ENCODE measurements at places on chromosomes 3 and 15.

- DNase-seq: no peak
Observed at GRCh38 chr15:61327019-61327631, 98.0 kb upstream of the RORA start.

- DNase-seq: no peak
Observed at GRCh38 chr3:119205209-119205608, 31.8 kb downstream of the UPK1B start.

- DNase-seq: no peak
Observed at GRCh38 chr3:64470436-64470835, 217.4 kb downstream of the ADAMTS9 start.

GRCh38 chr15:39959411-39959810 is 25.5 kb downstream of the EIF2AK4 start:
- no peak for DNase-seq

GRCh38 chr3:77468626-77469020 is 428.7 kb downstream of the ROBO2 start:
- peak; percentile 12 for DNase-seq

- DNase-seq: no peak
Observed at GRCh38 chr15:51588966-51589365, 33.6 kb downstream of the DMXL2 start.

GRCh38 chr3:197518881-197519421 is 36.8 kb downstream of the BDH1 start:
- no peak for DNase-seq

DNA sequence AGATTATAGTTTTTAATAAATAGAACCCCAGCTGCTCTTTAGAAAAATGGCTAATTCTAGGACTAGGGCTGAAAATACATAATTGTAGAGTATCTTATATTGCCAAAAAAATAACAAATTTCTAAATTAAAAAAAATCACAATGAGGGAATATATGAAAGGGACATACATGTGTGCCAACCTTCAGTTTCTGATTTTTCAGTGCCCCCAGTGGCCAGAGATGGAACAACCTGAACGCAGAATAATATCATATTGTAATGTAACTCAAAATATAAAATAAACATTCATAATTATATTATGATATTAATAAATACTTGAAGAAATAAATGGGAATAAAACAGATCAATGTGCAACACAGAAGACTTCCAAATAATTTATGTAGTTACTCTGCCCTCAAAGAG is 460.5 kb downstream of the ZNF385D start:
- DNase-seq: no peak

DNA sequence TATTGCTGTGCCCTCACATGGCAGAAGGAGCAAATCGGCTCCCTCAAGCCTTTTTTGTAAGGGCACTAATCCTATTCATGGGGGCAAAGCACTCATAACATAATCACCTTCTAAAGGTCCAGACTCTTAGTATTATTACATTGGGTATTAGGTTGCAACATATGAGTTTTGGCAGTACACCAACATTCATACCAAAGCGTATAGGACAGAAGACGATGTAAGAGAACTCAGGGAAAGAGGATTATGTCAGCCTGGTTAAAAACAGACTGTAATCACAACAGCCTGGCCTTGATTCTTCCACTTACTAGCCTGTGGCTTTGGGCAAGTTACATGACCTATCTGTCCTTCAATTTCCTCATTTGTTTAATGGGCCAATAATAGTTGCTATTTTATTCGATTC is 828.5 kb upstream of the NECTIN3 start:
- no peak for DNase-seq

DNA sequence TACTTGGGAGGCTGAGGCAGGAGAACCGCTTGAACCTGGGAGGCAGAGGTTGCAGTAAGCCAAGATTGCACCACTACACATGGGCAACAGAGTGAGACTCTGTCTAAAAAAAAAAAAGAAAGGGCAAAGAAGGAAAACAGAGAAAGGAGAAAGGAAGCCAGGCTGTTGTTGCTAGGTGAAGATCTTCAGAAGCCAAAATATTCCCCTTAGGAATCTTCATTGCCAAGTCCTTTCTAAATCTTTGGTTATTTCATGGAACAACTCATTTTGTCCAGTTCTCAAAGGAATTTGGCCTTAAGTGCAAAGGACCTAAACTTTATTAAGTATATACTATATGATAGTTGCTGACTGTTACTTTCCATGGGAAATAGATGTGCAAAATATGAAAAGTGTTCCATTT is 59.2 kb upstream of the OSBPL11 start:
- DNase-seq: peak; percentile 28

- DNase-seq: no peak
Observed at GRCh38 chr3:128079823-128080222, 27.6 kb downstream of the SEC61A1 start.
